ENCODE measurements at places on chromosomes 12 and 14.

GRCh38 chr12:40033242-40033630 lies 72.6 kb downstream of the SLC2A13 start:
- no peak for DNase-seq

DNA sequence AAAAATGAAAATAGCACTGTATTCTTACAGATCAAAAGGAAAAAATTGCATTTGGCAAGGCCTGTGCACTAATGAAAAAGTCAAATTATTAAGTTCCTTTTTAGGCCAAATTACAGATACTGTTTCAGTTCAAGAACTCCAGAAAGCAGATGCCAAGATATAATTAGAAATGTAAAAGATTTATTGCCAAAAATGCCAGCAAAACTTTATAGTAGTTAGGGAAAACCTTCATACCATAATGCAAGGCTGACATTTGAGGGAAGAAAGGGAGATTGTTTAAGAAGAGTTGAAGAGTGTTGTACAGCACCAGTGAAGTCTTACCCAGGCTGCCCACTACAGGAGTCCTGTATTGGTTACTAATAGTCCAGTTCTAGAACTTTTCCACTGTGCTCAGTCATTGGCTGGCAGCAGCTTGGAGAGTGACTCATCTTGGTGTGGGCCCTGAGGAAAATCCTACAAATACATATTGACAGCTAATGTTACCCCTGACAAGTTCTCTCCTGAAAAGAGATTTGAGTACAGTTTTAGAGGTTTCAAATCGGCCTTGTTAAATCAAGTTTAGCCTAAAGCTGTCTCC lies 600.4 kb downstream of the C12orf50 start:
- DNase-seq, result no peak

DNA sequence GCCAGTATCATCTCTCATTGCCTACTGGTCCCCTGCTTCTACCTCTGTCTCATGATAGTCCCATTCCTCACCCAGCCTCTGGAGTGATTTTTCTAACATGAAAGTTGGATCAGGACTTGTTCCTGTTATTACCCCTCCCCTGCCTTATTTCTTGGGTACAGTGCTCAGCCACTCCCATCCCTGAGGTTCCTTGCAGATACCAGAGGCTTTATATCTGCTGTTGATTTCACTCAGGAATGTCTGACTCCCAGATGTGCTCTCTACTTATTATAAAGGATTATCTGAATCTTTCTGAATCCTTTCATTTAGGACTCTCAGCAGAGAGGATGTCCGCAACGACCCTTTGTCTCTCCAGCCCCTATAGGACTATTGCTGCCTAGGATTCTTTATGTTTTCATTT lies 111.2 kb downstream of the LRRK2 start:
- no peak for DNase-seq

GRCh38 chr14:57274551-57274950 lies 5.8 kb downstream of the AP5M1 start:
- no peak for DNase-seq

DNA sequence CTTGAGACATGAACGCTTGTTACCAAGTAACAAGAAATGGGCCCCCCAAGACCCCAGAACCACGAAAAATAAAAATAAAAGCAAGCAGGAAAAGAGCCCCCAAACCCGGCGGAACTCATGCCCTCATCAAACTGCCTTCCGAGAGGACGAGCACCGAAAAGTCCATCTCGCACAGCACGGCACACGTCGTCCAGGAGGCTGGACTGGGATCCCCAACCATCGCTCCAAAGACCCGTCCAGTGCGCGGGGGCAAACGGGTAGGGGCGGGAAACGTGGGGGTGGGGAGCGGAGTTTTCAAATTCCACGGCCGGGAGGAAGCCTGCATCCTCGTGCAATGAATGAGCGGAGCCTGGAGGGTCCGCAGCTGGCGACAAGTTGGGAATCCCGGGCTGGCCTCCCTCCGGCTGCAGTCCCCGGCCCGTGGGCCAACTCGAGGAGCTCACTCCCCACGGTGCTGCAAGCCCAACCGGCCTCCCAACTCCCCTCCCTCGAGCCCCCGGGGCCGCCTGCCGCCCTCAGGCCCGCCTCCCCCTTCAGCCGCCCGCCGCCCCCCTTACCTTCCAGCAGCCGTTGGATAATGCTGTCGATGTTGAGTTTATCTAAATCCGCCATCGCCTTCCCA lies 484 bp downstream of the PPP1CC start:
- no peak for DNase-seq

- no peak for DNase-seq
Measured at GRCh38 chr14:33946679-33947476, 4.0 kb downstream of the EGLN3 start.

DNA sequence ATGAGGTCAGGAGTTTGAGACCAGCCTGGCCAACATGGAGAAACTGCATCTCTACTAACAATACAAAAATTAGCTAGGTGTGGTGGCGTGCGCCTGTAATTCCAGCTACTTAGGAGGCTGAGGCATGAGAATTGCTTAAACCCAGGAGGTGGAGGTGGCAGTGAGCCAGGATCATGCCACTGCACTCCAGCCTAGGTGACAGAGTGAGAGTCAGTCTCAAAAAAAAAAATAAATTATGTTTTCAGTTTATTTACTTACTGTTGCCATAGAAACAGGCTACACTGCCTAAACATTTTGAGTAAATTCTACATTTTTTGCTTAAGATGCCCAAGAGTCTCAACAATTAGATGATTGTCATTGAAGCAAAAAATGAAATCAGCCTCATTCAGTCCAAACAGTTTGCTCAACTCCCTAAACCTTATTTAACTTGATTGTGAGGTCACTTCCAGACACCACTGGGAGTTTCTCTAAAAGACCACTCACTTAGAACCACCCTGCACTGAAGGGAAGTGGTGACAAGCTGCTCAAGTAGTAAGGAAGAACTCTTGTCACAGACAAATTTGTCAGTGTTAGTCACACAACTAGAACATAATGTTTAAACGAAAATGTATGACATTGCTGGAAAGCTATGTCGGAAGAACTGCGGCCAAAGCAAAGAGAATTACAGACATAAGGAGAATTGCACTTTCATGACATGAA lies 9.8 kb upstream of the GNPNAT1 start:
- DNase-seq, result no peak

GRCh38 chr12:128337431-128338170 lies 70.6 kb downstream of the TMEM132C start:
- no peak for DNase-seq

GRCh38 chr14:94345344-94346064 lies 22.4 kb upstream of the SERPINA6 start:
- no peak for DNase-seq

DNA sequence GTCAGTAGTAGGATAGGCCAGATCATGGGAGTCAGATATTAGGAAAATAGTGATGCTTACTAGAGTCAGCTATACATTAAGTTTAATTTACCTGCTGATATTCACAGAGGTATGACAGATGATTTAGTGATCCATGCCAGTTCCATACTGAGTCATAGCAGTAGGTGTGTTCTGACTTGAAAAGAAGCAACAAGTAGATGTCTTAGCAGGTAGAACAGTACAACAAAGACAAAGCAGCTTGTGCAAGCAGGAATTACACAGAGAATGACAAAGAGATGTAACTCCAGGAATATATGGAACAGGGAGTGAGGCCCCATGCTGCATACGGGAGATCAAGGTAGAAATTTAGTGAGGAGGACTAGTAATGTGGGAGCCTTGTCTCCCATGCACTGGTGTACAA lies 556.9 kb downstream of the SLC16A7 start:
- DNase-seq, result no peak

- peak; percentile 65 for DNase-seq
Measured at GRCh38 chr14:74882103-74882920, 596 bp downstream of the DLST start.

DNA sequence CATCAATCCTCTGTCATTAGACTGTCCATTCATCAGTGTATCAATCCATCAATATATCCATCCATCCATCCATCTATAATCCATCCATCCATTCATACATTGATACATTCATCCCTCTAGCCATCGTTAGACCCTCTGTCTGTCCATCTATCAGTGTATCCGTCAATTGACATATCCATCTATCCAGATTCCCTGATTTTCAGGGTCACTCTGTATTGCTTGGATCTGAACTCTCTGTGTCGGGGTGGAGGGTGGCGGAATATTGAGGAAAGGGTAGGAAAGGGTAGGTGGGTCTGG lies 17.1 kb downstream of the SDSL start:
- no peak for DNase-seq

DNA sequence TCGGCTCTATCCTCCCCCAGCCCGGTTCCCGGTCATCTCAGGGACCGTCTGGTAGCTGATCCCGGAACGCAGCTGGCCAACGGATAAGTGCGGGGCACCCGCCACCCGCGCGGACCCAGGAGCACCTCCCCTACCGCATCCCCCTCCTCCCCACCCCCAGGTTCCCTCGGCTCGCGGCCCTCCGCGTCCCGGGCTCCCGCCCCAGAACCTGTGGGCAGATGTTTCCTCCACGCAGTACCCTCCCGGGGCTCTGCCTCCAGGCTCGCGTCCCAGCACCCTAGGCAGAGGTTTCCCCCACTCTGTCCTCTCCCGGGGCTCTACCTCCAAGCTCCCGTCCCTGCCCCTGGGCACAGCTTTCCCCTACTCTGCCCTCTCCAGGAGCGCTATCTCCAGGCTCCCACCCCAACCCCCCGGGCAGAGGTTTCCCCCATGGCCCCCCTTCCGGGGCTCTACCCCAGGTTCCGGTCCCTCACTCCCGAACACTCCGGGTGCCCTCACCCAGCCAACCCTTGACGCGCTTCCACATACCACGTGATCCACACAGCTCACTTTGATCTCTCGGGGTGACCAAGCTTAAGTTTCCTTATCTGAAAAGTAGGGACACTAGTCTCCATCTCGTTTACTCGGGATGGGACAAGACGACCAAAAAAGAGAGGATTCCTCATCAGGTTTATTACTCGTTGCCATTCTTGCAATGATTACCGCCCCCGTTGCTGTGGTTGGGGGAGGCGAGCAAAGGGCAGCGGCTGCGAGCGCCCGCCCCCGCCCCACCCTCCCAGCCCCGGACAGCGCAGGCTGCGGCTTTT lies at the start of gene CCDC38:
Gene CCDC38 (minus strand): TSS at position 91 of the 806 bp plus-strand sequence. CDS start 6,105 bp downstream, outside the sequence.
- DNase-seq, result peak; percentile 85

DNA sequence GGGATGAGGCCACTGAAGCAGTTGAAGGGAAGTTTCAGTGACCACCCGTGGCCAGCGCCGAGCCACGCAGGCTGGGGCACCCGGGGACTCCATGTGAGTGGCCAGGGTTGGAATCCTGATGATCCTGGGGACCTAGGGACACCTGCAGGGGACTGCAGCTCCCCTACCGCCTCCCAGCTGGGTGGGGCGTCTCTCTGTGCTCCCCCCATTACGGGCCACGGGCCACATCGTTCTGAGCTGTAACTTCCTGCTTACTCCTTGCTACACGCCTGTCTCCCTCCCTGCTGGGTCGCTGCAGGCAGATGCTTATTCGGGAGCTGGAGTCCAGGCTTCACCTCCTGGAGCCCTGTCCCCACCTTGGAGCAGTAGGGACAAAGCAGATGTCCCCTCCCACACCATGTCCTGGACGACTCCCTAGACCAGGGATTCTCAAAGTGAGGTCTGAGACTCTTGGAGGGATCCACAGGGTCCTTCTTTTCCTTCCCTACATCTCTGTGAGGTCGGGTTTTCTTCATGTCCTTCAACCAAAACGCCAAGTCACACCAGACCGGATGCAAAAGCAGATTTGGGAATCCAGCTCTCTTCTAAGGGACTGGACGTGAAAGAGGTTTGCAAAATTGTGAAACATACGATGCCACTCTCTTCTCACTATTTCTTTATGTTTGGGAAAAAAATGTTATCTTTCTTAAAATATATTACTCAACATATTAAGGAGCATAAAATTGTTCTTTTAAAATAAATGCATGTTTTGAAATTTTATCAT lies 85.9 kb upstream of the NCOR2 start:
- DNase-seq, result no peak

DNA sequence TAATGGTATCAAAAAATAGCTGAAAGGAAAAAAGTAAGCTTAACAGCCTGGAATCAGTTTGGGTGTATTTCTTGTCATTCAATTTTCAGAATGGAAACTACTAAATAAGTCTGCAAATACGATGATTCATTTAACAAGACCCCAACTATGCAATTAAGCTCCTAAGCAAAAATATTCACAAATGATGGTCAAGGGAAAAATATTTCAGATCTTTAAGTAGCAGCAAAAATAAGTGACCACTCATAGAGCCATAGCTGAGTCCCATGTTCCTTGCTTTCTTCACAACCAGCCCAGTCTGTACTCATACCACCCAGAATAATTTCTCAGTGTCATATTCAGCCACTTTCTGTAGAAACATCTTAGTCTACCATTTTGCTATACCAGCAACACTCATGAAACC lies 185.4 kb downstream of the PPM1H start:
- no peak for DNase-seq

DNA sequence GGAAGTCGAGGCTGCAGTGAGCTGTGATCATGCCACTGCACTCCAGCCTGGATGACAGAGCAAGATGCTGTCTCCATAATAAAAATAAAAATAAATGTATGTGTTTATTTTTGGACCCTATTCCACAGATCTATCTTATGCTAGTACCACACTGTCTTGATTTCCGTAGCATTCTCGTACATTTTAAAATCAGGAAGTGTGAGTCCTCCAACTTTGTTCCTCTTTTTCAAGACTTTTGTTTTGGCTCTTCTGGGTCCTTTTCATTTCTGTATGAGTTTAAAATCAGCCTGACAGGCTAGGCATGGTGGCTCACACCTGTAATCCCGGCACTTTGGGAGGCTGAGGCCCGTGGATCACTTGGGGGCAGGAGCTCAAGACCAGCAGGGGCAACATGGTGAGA lies 25.8 kb downstream of the DAO start:
- no peak for DNase-seq

DNA sequence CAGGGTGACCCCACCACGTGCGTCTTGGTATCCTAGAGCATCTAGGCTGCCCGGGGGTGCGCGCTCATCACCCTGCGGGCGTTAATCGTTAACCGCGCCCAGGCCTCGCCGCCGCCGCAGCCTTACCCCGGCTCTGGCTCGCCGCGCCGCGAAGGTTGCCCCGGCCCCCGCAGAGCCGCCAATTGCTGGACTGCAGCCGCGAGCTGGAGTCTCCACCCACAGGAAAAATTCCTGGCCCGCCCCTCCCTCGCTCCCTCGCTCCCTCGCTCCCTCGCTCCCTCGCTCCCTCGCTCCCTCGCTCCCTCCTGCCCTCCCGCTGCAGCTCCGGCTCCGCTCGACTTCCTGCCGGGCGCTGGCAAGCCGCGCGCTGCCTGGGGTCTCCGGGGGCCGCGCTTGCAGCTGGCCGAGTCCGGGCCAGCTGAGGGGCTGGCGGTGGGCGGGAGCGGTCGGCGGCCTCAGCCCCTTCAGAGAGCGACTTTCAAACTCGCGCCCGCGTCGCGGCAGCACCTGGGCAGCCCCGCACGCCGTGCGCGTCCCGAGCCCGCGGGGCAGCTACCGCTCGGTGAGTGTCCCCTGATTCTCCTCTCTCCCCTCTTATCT lies at the start of gene PLEKHG3:
Gene PLEKHG3 (plus strand): TSS at position 282 of the 600 bp plus-strand sequence. CDS start 23,208 bp downstream, outside the sequence.
- DNase-seq, result peak; percentile 42

- DNase-seq, result no peak
Measured at GRCh38 chr14:81132468-81132867, 88.3 kb downstream of the GTF2A1 start.

- no peak for DNase-seq
Measured at GRCh38 chr12:14326699-14327098, 38.8 kb upstream of the ATF7IP start.

GRCh38 chr14:102201353-102201738 lies 61.6 kb downstream of the WDR20 start:
- DNase-seq, result no peak

GRCh38 chr14:34064349-34064748 lies 113.5 kb upstream of the EGLN3 start:
- no peak for DNase-seq

- DNase-seq, result no peak
Measured at GRCh38 chr14:62645649-62646048, 399.6 kb downstream of the KCNH5 start.
